Activated T-helper 2 cell treated with anti-CD3 and anti-CD28 coated beads, Interferon-gamma antibody, Interleukin-2, Interleukin-4, amounts not matched to agents 10 μg/mL and 5 μg/mL and 100 μg/mL, durations not matched to agents 14 hours and 24 hours and 36 hours (primary cell): ENCODE measurements at places on chromosomes 1 and 21.

GRCh38 chr1:61386770-61387169, 304.4 kb downstream of the NFIA start:
- DNase-seq, result no peak
- H3K27me3 ChIP-seq, result peaks cover 3% of the 10 kb centered on the region
- H3K4me3 ChIP-seq, result no peak overlapping the region
- H3K4me1 ChIP-seq, result peaks cover 9% of the 10 kb centered on the region
- no peaks in the 10 kb centered on the region for H3K36me3 ChIP-seq

DNA sequence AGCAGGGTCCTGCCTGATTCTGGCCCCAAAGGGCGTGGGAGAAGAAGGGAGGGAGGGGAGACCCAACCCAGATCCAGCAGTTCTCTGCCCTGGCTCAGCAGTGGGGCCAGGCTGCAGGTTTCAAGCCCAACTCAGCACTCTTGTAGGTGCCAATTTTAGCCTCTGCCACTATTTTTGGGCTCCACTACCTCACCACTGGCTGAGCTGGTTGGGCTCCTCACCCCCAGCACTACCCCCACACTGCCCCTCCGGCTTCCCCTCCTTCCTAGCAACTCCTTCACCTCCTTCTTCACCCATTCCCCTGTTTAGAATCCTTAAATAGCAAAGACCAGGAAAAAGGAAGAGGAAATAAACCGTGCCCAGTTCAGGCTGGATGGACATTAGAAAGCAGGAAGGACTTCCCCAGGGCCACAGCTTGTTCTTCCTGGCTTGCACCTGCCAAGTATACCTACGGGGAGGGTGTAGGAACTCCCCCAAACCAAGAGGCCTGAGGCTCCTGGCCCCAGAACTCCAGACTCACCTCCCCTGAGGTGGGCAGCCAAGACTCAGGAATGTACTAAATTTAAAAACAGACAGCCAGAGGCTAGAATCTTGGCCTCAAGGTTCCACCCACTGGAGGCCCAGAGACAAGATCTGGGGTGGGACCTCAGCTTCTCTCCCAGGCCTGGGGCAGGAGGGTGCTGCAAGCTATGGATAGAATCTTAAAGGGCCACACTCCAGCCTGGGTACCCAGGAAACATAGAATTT, 1.4 kb upstream of the ARHGEF2 start:
- H3K4me1 ChIP-seq, result peaks cover 51% of the 10 kb centered on the region
- DNase-seq, result no peak
- H3K36me3 ChIP-seq, result peaks cover 47% of the 10 kb centered on the region
- peak overlapping the region; percentile 95 for H3K4me3 ChIP-seq
- H3K27me3 ChIP-seq, result no peaks in the 10 kb centered on the region

DNA sequence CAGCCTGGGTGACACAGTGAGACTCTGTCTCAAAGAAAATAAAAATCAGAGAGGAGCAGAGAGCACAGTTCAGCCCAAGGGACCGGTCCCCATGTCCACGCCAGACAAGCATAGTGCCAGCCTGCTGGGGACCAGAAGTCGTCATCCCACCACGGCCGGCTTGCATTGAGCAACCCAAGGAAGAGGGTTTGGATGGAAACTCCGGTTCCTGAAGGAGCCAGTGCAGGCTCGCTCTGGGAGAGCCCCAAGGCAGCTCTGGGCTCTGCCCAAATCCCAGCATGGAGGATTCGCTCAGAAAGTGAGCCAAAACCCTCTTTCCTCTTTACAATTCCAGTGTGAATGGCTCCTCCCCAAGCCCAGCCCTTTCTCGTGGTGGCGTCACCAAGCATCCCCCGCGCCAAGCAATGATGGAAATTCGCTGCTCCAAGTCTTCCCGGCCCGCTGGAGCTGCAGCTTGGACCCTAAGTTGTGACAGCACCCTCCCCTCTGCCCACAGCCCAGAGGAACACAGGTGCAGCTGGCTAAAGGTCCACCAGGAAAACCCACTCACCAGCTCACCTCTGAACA, 64.1 kb upstream of the SLC25A33 start:
- H3K36me3 ChIP-seq, result no peaks in the 10 kb centered on the region
- no peak overlapping the region for H3K4me3 ChIP-seq
- H3K4me1 ChIP-seq, result no peaks in the 10 kb centered on the region
- H3K27ac ChIP-seq, result no peak overlapping the region
- no peak for DNase-seq

DNA sequence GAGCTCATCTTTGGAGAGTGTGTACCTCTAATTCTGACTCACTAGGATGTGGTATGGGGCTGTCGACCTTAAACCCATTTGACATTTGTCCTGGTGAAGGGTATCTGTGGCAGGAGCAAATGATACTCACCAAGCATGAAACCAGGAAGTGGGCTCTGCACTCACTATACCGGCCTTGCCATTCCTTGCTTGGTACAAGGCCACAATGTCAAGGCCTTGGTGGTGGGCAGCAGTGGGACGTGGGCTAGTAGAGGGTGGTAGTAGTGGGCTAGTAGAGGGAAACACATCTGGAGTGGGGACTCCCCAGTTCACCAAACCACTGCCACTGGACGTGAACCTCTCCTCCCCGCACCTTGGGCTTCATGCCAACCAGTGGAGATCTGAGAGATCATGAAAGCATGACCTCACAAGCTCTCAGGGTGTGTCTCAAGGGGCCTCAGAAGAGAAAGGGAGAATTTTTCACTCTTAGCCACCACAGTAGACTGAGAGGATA, 11.5 kb downstream of the TNFSF4 start:
- peaks cover 33% of the 10 kb centered on the region for H3K27me3 ChIP-seq
- DNase-seq, result peak; percentile 12
- no peak overlapping the region for H3K4me3 ChIP-seq

DNA sequence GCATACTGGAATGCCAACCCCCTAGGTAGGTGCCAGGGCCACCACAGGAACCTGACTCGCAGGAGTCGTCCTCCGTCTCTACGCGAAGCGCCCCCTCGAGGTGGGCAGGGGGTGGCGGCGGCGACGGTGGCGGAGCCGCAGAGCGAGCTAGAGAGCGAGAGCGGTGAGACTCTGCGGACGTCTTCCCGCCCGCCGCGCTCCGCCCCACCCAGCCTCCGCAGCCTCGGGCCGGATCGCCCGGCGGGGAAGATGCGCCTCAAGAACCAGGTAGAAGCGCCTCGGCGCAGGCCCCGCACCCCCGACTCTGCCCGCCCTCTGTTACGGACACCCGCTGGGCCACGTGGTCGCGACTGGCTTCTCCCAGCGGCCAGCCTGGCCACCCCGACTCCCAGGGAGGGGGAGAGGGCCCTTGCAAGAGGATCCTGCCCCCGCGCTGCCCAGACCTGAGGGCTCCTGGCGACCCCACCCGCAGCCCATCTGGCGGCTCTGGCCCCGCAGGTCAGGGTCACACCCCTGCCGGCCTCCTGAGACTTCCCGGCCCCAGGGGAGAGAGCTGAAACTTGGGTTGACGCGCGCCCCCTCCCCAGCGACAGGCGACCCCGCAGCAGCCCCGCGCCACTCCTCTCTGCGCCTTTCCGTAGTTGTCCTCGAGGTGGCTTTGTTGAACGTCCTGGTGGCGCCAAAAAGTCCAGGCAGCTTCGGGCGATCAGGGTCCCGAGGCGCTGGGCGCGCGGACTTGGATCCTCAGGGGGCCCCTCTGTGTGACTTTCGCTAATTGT, 24.4 kb upstream of the AGBL4 start:
- H3K27ac ChIP-seq, result no peak overlapping the region
- no peak for DNase-seq
- H3K36me3 ChIP-seq, result no peaks in the 10 kb centered on the region

DNA sequence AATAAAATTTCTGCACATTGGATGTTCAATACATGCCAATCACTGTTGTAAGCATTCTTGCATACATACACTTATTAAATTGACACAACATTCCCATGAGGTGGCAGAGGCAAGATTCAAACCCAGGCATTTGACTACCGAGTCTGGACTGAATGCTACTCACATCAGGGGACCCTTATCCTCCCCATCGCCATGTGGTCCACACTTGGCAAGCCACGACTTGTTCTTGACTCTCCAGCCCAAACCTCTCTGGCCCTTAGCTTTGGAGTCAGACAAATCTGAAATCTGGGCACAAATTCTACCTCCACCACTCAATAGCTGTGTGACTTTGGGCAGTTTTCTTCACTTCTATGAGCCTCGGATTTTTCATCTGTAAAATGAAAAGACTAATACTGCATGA, 57.1 kb downstream of the NMNAT2 start:
- H3K27me3 ChIP-seq, result peaks cover 5% of the 10 kb centered on the region
- H3K36me3 ChIP-seq, result no peaks in the 10 kb centered on the region
- H3K4me1 ChIP-seq, result no peaks in the 10 kb centered on the region
- DNase-seq, result no peak

- H3K36me3 ChIP-seq, result peaks cover 10% of the 10 kb centered on the region
- H3K4me3 ChIP-seq, result no peak overlapping the region
- H3K27me3 ChIP-seq, result no peaks in the 10 kb centered on the region
- DNase-seq, result no peak
- peaks cover 13% of the 10 kb centered on the region for H3K4me1 ChIP-seq
- peak overlapping the region; percentile 8 for H3K27ac ChIP-seq
Measured at GRCh38 chr1:155893389-155894142, 17.6 kb downstream of the RIT1 start.

- DNase-seq, result no peak
- H3K4me1 ChIP-seq, result peaks cover 17% of the 10 kb centered on the region
- no peak overlapping the region for H3K27ac ChIP-seq
- H3K27me3 ChIP-seq, result peaks cover 15% of the 10 kb centered on the region
- H3K36me3 ChIP-seq, result no peaks in the 10 kb centered on the region
Measured at GRCh38 chr1:153347856-153348255, 785 bp downstream of the PGLYRP4 start.

DNA sequence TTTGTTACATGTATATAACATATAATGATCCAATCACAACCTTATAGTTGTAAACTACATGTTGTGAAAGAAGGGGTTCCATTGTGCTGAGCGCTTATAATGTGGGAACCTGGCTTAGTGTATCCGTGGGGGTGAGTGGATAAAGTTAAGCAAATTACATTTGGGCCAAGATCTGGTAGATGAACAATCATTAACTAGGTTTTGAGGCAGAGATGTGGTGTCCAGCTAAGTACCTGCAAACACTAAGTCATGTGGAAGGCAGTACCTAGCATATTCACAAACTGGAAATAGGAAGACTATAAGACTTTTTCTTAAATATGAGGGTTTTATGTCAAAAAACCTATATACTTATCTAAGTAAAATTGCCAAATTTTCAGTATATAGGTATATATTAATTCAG, 167.2 kb upstream of the PDE4B start:
- H3K4me1 ChIP-seq, result no peaks in the 10 kb centered on the region
- no peak for DNase-seq
- peaks cover 6% of the 10 kb centered on the region for H3K27me3 ChIP-seq
- H3K27ac ChIP-seq, result no peak overlapping the region
- no peak overlapping the region for H3K4me3 ChIP-seq

GRCh38 chr1:24932284-24932683, 2.2 kb upstream of the RUNX3 start:
- no peaks in the 10 kb centered on the region for H3K27me3 ChIP-seq
- peaks cover 51% of the 10 kb centered on the region for H3K4me1 ChIP-seq
- peak overlapping the region; percentile 51 for H3K4me3 ChIP-seq
- peaks cover 76% of the 10 kb centered on the region for H3K36me3 ChIP-seq
- peak; percentile 63 for DNase-seq

- no peaks in the 10 kb centered on the region for H3K36me3 ChIP-seq
- H3K4me3 ChIP-seq, result no peak overlapping the region
- H3K4me1 ChIP-seq, result peaks cover 41% of the 10 kb centered on the region
- H3K27ac ChIP-seq, result no peak overlapping the region
Measured at GRCh38 chr1:32969566-32969965, 5.0 kb upstream of the RNF19B start.

- H3K27me3 ChIP-seq, result peaks cover 6% of the 10 kb centered on the region
- H3K4me3 ChIP-seq, result no peak overlapping the region
- H3K4me1 ChIP-seq, result no peaks in the 10 kb centered on the region
- DNase-seq, result no peak
Measured at GRCh38 chr1:201330541-201330940, 46.9 kb downstream of the TNNT2 start.

DNA sequence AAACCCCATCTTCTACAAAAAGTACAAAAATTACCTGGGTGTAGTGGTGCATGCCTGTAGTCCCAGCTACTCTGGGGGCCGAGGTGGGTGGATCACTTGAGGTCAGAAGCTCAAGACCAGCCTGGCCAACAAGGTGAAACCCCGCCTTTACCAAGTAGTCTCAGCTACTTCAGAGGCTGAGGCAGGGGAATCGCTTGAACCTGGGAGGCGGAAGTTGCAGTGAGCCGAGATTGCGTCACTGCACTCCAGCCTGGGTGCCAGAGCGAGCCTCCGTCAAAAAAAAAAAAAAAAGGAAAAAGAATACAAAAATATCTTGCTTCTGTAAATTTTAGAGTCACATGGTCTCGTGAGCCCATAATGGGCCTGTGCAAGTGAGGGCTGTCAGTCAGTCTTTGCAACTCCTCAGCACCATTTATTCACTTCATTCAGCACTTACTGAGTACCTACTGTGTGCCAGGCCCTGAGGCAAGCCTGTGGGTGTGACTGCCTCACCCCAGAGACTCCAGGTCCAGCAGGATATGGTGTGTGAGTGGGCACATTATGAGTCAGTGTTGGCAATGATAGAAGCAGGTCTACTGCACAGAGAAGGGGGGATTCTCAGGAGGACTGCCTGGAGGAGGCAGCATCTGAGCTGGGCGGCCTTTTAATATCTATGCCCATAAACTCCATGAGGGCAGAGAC, 46.8 kb upstream of the TARDBP start:
- no peak for DNase-seq
- no peak overlapping the region for H3K4me3 ChIP-seq

- H3K27me3 ChIP-seq, result no peaks in the 10 kb centered on the region
- H3K4me3 ChIP-seq, result no peak overlapping the region
- no peak overlapping the region for H3K27ac ChIP-seq
- H3K36me3 ChIP-seq, result no peaks in the 10 kb centered on the region
- no peaks in the 10 kb centered on the region for H3K4me1 ChIP-seq
- DNase-seq, result no peak
Measured at GRCh38 chr1:3113741-3114056, 44.7 kb downstream of the PRDM16 start.

- no peak overlapping the region for H3K27ac ChIP-seq
- H3K36me3 ChIP-seq, result no peaks in the 10 kb centered on the region
Measured at GRCh38 chr21:42607525-42608102, 45.8 kb upstream of the PDE9A start.

GRCh38 chr1:212225416-212225815, 59.8 kb upstream of the PPP2R5A start:
- no peaks in the 10 kb centered on the region for H3K36me3 ChIP-seq
- no peak overlapping the region for H3K4me3 ChIP-seq
- DNase-seq, result no peak
- peaks cover 29% of the 10 kb centered on the region for H3K4me1 ChIP-seq
- H3K27me3 ChIP-seq, result peaks cover 3% of the 10 kb centered on the region

DNA sequence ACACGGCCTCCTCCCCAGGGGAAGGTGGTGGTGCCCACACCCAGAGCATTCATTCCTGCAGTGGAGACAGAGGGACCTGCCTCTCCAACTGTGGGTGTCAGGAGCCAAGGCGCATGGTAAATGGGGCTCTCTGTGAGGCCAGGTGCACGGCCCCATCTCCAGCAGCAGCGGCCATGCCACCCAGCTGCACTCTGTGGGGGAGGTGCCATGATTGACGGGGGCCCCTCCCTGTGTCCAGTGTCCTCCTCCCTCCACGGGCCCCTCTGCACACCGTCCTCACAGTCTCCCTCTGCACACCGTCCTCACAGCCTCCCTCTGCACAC, 83.6 kb upstream of the COL6A1 start:
- H3K36me3 ChIP-seq, result no peaks in the 10 kb centered on the region
- no peaks in the 10 kb centered on the region for H3K4me1 ChIP-seq
- no peak for DNase-seq
- H3K27ac ChIP-seq, result no peak overlapping the region
- no peaks in the 10 kb centered on the region for H3K27me3 ChIP-seq
- no peak overlapping the region for H3K4me3 ChIP-seq

- peak overlapping the region; percentile 90 for H3K4me3 ChIP-seq
- DNase-seq, result peak; percentile 56
- H3K4me1 ChIP-seq, result peaks cover 19% of the 10 kb centered on the region
- H3K27me3 ChIP-seq, result peaks cover 24% of the 10 kb centered on the region
Measured at GRCh38 chr1:85201340-85202091, 700 bp upstream of the SYDE2 start.
